ENCODE measurements at places on chromosomes 5 and 9.

- DNase-seq: no peak
These were observed 103.6 kb upstream of the EFNA5 start for GRCh38 chr5:107774316-107774715.

DNA sequence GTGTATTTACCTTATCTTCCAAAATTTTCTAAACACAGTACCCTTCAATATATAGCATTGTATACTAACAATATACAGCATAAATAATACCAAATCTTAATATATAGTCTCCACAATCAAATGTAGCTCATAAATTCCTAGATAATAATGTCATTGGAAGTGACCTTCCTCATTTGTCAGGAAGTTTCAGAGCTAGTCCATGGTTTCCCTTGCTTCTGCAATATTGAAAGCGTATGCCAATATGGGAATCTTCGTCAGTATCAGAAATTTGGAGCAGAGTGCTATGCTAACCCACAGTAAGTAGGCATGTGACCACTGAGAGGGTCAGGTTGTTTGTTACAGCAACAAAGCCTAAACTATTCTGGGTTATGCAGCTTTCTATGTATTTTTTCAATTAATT lies 774.9 kb upstream of the CDH10 start:
- no peak for DNase-seq

DNA sequence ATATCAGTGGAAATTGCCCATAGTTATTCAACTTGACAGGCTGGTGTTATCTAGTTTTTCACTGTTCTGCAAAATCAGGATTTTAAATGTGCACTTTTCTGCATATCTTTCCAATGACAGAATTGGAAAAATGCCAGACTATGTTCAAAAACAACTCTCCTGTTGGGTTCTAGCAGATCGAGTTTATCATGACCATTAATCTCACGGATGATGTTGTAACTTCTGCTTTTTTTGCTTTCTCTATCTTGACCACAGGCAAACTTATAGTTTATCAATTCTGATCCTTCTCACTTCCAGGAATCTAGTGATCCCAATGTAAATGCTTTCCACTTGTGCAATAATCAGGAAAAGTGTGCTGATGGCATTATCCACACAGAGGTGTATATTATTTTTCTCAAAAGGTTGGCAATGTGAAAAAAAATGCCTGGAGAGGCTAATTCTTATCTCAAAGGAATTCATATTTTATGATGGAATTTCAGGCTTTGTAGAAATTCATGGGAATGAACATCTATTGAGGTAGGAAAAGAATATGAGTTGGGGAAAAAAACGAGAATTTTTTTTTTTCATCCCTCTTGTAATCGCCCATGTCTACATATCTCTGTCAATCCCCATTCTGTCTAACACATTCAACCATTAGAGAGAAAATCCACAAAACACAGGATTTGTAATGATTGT lies 73.6 kb upstream of the DAB2 start:
- DNase-seq: peak; percentile 47

DNA sequence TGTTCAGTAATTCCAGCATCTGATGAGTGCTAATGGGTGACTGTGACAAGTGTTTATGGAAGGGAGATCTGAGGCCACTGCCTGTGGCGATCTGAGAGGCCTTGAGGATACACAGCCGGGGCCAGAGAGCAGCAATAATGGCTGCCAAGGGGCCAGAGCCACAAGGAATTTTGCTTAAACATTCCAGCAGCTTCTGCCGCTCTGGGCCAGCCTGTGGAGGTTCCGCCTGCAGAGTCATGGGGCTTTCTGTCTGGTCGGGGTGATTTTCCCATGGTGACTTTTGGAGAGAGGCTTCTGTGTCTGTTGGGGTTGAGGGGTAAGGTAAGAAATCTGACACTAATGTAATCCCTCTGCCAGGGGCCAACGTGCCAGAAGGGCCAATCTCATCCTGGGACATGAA lies 353.5 kb downstream of the ADAMTS6 start:
- no peak for DNase-seq

DNA sequence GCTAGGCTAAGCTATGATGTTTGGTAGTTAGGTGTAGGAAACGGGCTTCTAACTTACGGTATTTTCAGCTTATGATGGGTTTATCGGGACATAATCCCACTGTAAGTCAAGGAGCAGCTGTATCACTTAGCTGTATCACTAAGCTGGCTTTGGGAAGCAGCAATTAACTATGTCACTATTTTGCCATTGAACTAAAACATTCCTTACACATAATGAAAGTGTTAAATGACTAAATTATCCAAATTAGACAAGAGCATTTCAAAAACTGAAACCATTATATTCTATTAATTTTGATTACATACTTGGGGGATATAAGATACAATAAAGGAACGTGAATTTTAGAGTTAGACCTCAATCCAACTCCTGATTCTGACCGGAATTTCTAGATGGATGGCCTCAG lies 188.3 kb downstream of the AGTPBP1 start:
- no peak for DNase-seq

DNA sequence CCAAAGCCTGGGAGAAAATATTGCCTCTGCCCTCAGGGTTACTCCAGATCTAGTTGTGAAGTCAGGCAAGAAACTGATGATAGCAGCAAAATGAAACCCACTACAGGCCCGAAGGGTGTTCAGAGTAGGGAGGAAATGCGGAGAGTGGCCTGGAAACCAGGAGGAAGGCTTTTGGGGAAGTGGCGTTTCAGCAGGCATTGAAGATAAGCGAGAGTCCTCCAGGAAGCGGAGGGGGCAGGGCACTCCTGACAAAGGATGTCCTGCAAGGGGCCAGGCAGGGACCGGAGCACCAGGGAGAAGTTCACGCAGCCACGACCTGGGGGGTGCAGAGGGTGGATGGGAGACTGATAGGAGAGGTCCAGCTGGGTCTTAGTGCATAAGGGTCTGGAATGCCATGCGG lies 7.8 kb upstream of the FOXI1 start:
- peak; percentile 83 for DNase-seq

- DNase-seq: no peak
These were observed 9.3 kb downstream of the NIPBL start for GRCh38 chr5:36885566-36886485.

DNA sequence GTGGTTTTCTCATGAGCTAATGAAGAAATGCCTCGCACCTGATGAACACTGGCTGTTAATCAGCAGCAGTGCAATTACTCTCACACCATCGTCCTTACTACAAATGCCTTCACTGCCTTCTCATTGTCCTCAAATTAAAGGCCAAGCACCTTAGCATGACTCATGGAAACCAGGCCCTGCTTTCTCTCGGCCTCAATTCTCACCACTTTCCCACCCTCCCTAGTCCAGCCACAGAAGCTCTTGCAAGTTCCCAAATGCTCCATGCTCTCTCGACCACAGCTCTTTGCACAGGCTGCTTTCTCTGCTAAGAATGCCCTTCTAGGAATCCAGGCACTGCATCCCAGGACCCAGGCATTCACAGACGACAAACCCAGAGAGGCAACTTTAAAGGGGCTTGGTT lies 94.6 kb upstream of the KLF4 start:
- no peak for DNase-seq

GRCh38 chr5:104267320-104268015 lies 704.9 kb upstream of the NUDT12 start:
- DNase-seq: no peak

DNA sequence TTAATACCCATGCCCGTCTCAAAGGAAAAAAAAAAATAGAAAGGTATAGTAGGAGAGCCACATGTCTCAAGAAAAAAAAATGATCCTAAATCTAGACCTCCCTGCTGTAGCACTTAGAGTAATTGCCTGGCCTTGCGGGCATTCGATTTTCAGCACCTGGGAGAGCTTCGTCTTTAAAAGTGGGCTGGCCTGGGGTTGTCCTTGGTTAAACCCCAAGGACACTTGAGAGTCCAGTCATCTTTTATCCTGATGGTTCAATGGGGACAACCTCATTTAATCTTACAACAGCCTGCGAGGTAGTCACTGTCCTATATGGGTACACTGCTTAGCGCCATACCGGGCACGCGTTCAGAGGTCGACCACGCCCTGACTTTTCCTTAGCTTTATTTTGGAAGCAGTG lies 60.1 kb downstream of the MAT2B start:
- DNase-seq: peak; percentile 17

GRCh38 chr5:148834689-148835088 lies 8.3 kb downstream of the ADRB2 start:
- no peak for DNase-seq

GRCh38 chr9:88745276-88746001 lies 210.5 kb downstream of the NXNL2 start:
- DNase-seq: no peak

DNA sequence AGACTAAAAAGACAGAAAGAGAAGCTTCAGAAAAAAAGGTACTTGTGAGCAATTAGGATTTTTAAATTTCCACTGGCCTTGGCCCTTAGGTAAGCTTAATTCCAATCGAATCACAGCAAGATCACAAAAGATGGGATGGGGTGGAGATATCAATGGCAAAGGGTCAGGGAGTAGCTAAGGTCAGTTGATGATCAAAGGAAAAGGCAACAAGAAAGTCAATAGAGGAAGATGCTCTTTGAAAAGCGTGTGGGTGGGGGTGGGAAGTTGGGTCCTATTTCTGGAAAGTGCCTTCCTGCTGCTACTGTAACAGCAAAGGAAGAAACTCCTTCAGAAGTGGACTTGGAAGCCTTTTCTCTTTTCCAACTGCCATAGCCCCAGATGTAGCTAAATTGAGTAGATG lies 7.3 kb downstream of the C1QTNF3 start:
- DNase-seq: no peak

DNA sequence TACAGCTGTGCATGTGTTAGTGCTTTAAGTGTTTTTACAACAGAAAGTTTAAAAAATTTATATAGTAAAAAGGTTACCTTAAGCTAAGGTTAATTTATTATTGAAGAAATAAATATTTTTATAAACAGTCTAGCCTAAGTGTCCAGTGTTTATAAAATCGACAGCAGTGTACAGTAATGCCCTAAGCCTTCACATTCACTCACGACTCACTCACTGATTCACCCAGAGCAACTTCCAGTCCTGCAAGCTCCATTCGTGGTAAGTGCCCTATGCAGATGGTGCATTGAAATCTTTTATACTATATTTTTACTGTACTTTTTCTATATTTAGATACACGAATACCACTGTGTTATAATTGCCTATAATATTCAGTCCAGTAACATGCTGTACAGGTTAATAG lies 159.1 kb downstream of the ROR2 start:
- no peak for DNase-seq

GRCh38 chr9:2028888-2029287 lies 13.7 kb downstream of the SMARCA2 start:
- no peak for DNase-seq

DNA sequence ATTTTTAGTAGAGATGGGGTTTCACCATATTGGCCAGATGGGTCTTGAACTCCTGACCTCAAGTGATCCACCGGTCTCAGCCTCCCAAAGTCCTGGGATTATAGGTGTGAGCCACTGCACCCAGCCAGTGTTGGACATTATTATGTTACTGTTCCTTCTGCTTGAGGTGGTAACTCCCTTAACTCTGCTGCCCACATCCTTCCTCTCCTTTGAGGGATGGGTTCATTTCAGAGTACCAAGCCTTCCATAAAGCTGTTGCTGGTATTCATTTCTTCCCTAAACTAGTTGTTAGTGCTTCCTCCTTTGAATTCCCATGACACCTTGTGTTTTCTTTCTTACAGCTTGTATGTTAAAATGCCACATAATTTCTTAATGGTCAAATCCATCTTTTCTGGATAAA lies 54.0 kb downstream of the CTNNA1 start:
- peak; percentile 49 for DNase-seq

- no peak for DNase-seq
These were observed 213.4 kb downstream of the PLK2 start for GRCh38 chr5:58246461-58246944.

All from common myeloid progenitor, CD34-positive (primary cell).